Caki2 (cell line): ENCODE measurements at places on chromosomes 5 and 9.
A peak's percentile ranks its signal among the peaks of the same experiment; 100 is the strongest.

DNA sequence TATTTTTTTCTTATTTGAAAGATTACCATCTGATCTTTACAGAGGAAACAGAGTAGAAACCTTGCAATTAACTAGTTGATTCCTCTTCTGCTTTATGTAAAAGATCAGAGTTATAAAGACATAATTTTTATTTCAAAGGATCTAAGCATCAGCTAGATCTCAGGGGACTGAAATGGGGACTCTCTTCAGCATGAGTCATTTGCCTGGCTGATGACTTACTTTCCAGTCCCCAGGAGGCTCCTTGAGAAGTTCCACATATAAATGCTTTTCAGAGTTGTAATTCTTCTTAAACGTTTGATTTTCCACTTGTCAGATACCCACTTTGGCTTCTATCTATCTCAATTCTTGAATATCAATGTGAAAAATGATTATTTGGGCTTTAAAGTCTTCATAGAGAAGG, 389.4 kb downstream of the RAB3C start:
- no peak for DNase-seq

DNA sequence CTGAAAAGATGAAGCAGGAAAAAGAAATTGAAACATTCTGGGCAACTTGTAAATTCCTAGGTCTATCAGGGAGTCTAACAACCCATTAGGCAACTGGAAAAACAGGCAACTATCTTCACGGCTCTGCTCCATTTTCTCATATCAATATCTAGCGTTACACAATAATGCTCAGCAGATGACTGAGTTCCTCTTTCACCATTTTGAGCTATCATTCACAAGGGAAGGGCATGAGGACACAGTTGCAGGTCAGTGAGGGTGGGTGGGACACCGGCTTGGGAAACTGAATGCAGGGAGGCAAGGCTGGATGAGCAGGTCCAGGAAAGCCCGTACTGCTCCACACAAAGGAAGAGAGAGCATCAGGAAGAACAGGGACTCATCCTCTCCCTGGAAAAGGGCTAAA, 67.0 kb downstream of the FRMD3 start:
- DNase-seq, result no peak

DNA sequence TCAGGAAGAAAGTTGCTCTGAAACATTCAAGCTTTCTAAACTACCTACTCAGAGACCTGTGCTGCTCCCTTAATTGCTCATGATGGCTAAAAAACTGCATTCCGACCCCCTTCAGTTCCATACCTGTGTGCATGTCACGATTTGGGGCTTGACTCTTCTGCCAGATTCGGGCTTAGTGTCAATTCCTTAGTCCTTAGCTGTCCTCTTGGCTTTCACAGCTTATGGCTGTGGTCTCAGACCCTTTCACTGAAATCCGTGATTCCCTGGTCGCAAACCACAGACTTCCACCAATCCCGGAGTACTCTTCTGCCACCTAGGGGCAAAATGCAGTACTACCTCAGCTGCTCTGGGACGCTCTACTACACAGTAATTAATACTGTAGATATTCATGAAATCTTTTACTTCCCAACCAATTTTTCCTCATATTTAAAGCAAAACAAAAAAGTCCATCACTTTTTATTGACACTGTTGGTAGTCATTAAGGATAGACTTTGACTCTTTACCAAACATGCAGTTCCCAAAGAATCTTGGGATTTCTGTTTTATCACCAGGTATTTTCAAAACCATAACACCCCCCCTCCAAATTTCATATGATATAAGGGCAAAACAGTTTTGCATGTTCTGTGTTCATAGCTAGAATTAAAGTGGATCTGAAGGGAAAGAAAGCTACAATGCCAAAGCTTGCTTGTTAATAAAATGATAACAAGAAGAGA, 617.4 kb downstream of the SLCO4C1 start:
- DNase-seq, result peak; percentile 25

- DNase-seq, result no peak
Observed at GRCh38 chr5:24909210-24909609, 264.4 kb upstream of the CDH10 start.

DNA sequence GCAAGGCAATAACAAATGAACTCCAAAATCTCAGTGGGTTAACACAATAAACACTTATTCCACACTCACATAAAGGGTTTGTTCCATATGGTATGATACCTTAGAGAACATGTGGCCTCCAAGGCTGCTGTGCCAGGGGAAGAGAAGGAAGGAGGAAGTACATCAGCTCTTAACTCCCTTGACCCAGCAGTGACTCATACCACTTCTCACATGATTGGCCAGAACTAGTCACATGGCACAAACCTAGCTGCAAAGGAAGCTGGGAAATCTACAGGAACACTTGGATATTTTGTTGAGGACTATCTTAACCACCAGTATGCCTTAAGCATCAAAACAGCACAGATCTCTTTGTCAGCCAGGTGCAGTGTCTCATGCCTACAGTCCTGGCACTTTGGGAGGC, 99.3 kb downstream of the SLIT3 start:
- DNase-seq, result peak; percentile 50

- DNase-seq, result no peak
Observed at GRCh38 chr9:752681-753200, 88.8 kb upstream of the DMRT1 start.

DNA sequence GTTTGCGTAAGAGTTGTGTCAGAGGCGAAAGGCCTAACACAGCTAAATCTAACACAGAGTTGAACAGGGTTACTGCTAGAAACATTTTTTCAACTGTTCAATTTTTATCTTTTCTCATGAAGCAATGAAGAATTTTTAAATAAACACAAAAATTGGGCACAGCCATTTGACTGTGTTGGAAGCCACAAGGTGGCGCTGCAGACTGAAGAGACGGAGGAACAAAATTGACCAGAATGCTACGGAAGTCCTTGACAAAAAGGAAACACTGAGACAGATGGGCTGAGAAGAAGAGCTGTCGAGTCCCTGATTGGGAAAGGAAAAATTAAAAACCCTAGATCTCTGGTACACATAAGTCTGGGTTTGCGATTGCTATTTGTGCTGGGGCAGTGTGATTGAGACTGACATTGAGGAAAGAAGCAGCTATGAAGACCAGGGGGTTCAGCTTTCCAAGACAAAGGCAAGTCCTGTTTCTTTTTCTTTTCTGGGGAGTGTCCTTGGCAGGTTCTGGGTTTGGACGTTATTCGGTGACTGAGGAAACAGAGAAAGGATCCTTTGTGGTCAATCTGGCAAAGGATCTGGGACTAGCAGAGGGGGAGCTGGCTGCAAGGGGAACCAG, at the start of gene PCDHB9:
Gene PCDHB9 (plus strand): TSS at position 265 of the 616 bp plus-strand sequence. CDS start 158 bp downstream, at position 423.
- peak; percentile 5 for DNase-seq

- no peak for DNase-seq
Observed at GRCh38 chr9:95788521-95788991, 86.9 kb upstream of the ERCC6L2 start.

DNA sequence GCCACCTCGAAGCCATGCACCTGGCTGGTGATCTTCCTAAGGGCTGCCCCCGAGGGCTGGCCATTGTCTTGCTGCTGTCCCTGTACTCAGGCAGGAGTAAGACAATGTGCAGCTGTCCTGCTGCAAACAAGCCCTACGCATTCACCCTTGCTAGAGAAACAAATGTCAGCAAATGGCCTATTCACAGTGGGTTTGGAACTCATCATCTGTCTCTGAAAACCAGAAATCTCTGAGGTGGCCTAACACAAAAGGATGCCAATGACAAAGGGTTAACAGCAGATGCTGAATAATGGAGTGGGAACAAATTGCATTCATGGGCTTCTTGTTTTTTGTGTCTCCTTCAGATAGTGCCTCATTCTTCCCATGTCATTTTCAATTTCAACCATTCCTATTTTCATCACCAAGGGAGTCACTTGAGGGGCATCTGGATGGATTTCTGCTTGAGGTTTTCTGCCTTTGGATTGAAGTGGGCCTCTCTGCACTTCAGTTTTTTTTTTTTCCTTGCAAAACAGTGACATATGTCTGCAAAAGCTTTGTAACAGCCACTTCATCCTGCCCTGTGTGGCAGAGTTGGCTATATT, 261.6 kb upstream of the VLDLR start:
- DNase-seq, result no peak

DNA sequence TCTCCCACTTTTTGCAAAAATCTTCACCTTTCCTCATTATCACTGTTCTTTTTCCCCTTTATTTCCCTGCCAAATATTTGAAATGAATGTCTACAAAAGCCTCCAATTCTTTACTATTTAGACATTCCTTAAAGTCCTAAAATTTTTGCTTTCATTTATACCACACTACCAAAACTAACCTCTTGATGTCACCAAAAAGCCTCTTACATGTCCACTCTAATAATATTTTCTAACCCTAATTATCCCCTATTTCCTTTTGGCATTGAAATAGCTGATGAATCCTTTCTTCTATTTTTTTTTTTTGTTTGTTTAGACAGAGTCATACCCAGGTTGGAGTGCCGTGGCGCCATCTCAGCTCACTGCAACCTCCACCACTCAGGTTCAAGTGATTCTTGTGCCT, 32.3 kb upstream of the NRG2 start:
- DNase-seq, result peak; percentile 1

GRCh38 chr5:168746893-168747640, 167.9 kb upstream of the PANK3 start:
- no peak for DNase-seq

GRCh38 chr9:126613651-126614050, at the start of gene LMX1B:
LMX1B (plus strand) TSS chr9:126613928; CDS start chr9:126614450, 522 bp downstream.
- peak; percentile 22 for DNase-seq

DNA sequence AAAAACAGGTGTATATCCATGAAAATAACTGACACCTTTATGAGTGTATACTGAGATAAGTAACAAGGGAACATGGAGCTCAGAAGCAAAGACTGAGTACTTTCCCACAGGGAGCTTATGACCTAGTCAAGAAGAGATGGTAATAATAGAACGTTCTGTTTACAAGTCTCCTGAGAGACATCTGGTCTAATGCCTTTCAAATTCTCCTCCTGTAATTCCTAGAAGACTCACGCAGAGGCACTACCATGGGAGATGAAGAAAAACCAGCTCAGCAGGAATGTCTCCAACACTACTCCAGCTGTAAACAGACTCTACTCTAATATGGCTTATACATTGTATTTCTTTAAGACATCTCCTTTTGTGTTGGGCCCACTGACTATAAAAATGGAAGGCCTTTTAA, 503.6 kb upstream of the TUSC1 start:
- DNase-seq, result no peak

- no peak for DNase-seq
Observed at GRCh38 chr9:68446836-68447235, 90.4 kb downstream of the PGM5 start.

- DNase-seq, result no peak
Observed at GRCh38 chr9:88969646-88970373, 21.5 kb upstream of the S1PR3 start.

GRCh38 chr5:252546-252945, 18.9 kb upstream of the PDCD6 start:
- DNase-seq, result no peak

GRCh38 chr9:127163409-127163808, 41.0 kb upstream of the ANGPTL2 start:
- DNase-seq, result no peak

GRCh38 chr5:156459812-156460385, 132.9 kb downstream of the SGCD start:
- DNase-seq, result no peak

DNA sequence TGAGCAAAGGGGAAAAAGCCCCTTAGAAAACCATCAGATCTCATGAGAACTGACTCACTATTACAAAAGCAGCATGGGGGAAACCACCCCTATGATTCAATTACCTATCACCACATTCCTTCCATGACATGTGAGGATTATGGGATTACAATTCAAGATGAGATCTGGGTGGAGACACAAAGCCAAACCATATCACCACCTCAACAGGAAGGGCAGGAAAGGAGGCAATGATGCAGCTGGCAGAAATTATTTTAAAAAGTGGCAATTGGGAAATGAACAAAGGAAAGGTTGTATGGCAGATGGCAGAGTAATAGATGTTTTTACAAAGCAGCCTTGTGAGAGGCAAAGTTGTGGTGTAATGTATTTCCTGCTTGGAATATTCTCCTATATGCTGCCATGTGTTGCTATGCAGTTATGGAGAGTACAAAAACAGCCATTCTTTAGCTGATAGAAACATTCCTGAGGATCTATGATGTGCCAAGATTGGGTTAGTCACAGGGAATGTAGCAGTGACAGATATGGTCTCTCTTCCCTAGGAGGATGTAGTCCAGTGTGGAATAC, 138.8 kb downstream of the SMC2 start:
- DNase-seq, result peak; percentile 3

DNA sequence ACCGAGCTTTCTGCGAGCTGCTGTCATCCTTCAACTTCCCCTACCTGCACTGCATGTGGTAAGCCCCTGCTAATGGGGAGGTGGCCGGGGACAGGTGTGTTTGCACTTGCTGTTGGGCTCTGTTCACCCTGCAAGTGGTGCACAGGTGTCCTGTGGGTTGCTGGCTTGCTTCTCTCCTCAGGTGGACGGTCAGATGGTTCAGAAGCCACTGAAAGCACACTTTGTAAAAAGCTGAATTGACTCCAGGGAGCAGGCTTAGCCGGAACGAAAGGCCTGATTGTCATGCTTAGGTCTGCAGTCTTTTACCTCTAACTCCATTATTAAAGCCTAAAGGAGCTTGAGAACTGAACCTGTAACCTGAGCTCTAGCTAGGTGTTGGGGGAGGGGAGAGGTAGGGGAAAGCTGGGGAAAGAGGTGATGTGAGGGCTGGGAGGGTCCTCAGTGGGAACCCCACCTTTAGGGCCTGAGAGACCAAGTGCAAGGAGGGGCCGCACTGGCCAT, 37.6 kb downstream of the ACER2 start:
- DNase-seq, result no peak

DNA sequence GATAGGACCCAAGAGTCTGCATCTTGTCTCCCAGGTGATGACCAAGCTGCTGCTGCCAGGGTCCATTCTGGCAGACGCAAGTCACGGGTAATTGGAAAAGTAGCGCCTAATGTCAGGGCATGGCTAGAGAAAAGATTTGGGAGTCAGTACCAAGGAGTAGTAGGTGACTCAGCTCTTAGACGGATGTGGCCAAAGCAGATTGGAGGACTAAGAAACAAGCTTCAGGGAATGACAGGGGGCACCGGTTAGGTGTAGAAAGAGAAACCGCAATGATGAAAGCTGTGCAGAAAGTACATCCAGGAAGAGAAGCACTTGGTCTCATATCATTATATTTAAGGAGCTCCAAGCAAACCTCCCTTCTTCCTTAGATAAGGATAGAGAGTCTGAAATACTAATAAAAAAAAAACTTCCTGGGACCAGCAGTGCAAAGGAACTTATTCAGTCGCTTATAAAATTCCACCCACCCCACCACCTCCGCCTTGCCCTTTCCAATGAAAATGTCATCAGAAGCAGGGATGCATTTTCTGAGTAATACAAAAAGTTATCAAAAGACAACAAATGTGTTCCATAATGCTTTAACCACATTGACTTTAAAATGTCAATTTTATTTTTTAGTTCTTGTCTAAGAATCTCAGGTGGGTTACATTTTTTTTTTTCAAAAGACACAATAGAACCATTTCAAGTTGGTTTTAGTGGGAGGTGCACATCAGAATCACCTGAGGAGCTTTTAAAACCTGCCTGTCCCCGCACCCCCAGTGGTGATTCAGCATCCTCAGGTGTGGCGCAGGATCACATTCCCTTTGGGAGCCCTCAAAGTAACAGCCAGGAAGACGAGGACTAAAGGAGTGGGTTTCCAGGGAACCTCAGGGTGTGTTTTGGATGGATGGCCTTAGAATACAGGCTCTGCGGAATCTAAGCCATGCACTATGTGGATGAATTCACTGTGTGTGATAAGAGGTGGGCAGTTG, 31.2 kb downstream of the PTPN3 start:
- DNase-seq, result peak; percentile 40

GRCh38 chr9:70315389-70315788, 56.6 kb downstream of the SMC5 start:
- no peak for DNase-seq

- no peak for DNase-seq
Observed at GRCh38 chr5:100430268-100431195, 104.6 kb upstream of the FAM174A start.
